ENCODE measurements at places on chromosomes 5 and 9.
A peak's percentile ranks its signal among the peaks of the same experiment; 100 is the strongest.

DNA sequence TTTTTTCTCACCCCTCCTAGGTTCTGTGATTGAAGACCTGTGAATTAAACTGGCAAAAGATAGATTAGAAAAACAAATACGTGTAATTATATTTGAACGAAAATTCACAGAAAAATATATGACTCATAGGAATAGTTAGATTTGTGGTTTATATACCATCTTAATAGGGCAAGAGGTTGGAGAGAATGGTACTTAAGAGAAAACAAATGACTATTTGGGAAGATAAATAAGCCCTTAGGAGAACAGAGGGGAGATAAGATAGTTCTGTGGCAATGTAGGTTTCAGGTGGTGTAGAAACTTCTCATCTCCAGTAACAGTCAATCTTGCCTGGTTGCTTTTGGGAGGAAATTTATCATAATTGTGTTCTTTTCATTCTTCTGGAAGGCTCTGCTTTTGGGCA, 122.0 kb downstream of the PRDM9 start:
- no peak for DNase-seq

- DNase-seq: no peak
Observed at GRCh38 chr5:55699041-55699688, 13.0 kb downstream of the SLC38A9 start.

- peak; percentile 14 for DNase-seq
Observed at GRCh38 chr5:133709209-133709725, 96.9 kb upstream of the FSTL4 start.

GRCh38 chr5:96176022-96176421, 214.4 kb upstream of the ELL2 start:
- no peak for DNase-seq

GRCh38 chr9:81396528-81396927, 292.8 kb downstream of the TLE1 start:
- no peak for DNase-seq

GRCh38 chr9:37983381-37984067, 79.6 kb upstream of the SLC25A51 start:
- no peak for DNase-seq

DNA sequence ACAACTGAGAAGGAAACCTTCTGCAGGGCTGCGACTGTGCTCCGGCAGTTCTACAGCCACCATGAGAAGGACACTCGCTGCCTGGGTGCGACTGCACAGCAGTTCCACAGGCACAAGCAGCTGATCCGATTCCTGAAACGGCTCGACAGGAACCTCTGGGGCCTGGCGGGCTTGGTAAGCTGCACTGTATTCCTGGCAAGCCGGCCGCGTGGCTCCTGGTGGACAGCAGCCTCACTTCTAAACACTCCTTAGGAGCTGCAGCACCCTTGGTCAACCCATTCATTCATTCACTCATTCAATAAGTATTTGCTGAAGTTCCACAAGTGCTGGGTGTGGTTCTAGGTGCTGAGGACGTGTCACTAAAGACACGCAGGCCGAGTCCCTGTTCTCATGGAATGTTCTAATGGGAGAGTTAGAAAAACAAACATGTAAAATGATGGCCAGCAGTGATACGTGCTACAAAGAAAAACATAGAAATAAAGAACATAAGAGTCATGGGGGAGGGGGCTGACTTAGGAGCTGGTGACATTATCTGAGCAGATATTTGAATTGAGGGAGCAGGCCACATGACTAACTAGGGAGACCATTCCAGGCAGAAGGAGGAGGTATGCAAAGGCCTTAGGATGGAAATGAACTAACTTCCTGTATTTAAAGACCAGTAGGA, 6.1 kb downstream of the IL4 start:
- DNase-seq: no peak

GRCh38 chr5:3740546-3741373, 145.1 kb downstream of the IRX1 start:
- DNase-seq: no peak

DNA sequence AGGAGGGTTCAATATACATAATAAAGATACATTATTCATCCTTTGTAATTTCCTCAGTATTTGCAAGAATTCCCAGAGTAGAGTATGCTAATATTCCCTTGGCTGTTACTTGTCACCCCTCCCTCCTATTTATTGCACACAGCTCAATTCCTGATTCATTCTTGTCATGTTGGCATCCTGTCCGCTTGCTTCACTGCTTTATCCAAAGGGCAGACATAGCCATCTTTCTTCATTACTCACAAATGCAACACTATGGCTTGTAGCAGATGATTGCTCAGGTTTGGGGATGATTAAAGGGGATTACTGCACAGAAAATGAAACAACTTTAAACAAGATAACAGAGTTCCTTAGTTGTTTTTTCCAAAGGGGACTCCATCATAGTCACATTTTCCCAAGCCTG, 1.2 kb upstream of the IL33 start:
- DNase-seq: no peak

GRCh38 chr5:139797856-139798510, 2.4 kb downstream of the PSD2 start:
- DNase-seq: no peak

- DNase-seq: no peak
Observed at GRCh38 chr5:37722236-37723161, 117.3 kb downstream of the GDNF start.

GRCh38 chr9:98930792-98931191, 12.9 kb upstream of the COL15A1 start:
- no peak for DNase-seq

DNA sequence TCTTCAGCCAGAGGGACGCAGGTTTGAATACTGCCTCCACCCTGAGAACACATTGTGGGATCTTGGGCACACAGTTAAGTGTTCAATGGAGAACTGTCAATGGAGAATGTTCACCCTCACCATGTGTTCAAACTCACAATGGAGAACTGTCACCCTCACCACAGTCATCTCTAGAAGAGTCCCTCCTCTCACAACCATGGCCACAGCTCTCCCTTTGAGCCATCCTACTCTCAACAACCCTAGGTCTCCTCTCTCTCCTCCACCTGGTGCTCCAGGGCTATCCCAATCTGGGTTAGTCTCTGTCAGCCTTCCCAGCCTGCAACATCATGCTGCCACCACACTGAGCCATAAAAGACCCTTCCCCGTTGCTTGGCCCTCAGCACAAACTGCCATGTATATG, 36.3 kb upstream of the HAND1 start:
- DNase-seq: no peak

DNA sequence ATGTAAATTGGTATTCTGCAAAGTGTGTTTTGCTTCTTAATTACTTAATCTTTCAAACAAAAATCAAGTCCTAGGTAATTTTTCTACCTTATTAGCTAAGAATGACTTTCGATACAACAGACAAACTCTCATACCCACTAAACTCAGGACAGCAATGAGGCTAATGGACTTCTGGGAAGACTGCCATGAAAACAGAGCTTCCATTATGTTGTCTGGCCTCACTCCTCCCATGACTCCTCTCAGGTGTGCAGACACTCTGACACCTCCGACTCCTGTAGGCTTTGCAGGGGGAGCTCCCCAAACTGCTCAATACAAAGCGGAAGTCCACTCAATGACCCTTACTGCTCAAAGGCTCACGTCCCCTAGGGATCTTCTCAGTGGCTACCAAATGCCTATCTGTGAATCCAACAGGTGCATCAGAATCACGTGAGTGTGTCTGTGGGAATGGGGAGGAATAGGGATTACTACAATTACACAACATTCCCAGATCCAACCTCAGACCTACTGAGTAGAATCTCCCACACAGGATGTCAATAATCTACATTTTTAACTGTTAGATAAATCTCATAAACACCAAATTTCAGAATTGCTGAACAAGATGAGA, 289.9 kb downstream of the RAB3C start:
- no peak for DNase-seq

- DNase-seq: peak; percentile 71
Observed at GRCh38 chr5:36305571-36306326, 4.0 kb upstream of the RANBP3L start.

GRCh38 chr9:128082151-128082550, 14.1 kb downstream of the SLC25A25 start:
- DNase-seq: no peak

GRCh38 chr5:14397717-14398116, 183.9 kb upstream of the OTULINL start:
- DNase-seq: no peak

DNA sequence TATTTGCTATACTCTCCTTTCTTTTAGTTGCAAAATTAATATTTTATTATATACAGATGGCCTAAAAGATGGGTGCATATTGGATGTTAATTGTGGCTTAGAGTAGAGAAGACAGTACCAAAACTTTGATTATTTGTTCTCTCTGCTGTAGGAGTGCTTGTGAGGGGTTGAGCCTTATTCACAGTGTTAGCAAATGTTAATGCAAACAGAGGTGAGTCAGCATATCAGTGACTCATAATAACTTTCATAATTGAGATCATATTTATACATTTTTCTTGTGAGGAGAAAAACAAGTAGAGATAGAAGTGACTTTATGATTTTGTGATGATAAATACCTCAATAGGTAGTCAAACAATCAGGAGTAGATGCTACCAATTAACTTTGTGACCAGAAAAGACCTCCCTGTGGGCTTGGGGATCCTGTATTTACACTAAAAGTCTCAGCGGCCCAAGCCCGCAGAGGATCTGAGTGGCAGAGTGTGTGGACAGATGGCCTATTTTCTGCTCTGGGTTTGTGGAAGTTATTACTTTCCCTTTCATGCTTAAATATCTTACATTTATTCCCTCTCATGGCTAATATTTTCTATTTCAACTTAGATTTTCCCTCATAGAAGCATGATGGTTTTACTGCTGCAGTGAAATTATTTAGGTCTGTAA, 226.5 kb downstream of the TAF11L14 start:
- DNase-seq: no peak

DNA sequence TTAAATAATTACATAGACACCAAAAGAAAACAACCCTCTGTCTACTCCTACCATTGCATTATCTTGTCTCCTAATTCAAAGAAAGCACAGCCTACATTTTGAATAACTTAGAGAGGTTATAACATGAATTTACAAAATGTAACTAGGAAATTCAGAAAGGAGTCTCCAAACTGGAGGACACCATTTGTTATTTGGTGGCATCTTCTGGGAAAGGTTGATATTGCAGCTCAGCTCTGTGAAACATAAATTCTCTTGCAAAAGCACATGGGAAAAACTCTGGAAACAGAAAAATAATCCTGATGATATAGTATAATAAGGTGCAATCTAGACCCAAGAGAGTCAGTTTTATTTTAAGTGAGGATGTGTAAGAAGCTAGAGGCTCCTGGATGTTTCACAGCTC, 215.3 kb downstream of the MLLT3 start:
- DNase-seq: no peak

DNA sequence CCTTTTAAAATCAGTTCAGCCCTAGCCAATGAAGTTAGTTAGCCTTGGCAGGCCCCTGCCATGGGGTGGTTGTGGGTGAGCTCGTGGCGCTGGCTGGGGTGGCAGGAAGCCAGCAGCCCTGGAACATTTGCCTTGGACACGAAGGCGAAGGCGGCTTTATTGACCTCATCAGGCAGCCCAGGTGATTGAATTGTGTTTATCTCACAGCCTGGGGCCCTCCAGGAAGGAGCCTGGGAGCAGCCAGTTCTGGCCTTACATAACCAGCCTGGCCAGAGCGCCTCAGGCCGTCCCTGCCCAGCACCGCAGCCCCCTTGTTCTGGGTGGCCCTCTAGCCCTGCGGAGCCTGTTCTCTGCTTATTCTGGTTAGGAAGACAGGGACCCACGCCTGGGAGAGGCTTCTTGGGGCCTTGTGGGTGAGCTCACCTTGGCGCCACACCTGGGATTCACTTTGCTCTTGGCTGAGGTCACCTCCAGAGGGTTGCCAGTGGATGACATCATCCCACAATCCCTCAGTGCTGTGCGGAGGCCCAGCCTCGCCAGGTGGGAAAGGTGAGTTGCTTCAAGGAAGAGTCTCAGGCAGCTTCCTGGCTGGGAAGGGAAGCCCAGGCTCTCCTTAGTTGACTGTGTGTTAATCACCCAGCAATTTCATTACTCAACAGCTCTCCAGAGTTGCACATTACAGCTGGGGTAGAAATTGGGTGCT, 54.4 kb upstream of the RPL26L1 start:
- DNase-seq: peak; percentile 44

DNA sequence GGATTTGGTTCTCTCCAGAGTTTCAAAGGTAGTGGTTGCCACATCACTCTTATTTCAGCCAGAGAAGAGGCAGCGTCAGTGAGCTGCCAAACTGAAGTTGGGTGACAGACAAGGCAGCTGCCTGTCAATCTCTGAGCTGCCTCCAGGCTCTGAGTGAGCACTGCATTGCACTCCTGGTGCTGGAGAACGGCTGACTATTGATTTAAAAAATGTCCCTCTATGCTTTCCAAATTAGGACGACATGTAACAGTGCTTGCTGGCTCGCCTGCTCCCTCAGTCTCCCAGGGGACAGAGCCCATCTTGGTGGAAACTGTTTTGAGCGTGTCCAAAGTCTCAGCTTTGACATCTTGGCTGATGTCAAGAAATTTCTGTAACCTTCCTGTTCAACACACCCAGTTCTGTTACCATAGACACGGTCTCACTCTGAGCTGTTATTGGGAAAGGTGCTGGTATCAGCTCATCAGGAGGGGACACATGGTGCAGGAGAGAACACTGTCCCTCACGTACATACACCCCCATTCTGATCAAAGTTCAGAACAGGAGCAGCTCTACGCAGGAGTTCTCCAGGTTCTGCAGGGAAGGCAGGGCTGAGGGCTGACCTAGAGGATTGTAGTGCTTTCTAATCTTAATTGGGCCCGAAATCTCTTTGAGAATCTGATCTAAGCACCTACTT, 15.7 kb downstream of the PCDH12 start:
- no peak for DNase-seq

DNA sequence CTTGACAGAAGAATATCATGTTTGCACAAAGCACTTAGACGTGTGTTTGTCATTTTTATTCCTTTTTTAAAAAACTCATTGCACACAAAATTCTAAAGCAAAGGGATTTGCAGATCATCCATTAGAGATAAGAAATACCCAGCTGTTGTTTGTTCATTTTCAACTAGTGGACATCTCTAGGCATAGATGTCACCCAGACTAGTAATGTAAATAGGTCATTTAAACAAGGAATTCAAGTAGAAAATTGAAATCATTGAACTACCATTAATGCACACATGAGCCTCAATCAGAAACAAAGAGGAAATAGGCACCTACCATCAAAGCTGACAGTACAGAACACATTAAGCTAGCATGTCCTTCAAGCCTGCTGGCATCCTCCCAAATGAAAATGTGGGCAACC, 107.3 kb downstream of the OR2K2 start:
- DNase-seq: no peak

GRCh38 chr5:80894083-80894482, 66.1 kb upstream of the RASGRF2 start:
- DNase-seq: no peak

GRCh38 chr5:144406442-144406841, 235.8 kb downstream of the KCTD16 start:
- no peak for DNase-seq

GRCh38 chr5:62575489-62575888, 3.1 kb upstream of the LRRC70 start:
- DNase-seq: no peak

GRCh38 chr5:52073993-52074689, 690.9 kb downstream of the ISL1 start:
- DNase-seq: no peak

- no peak for DNase-seq
Observed at GRCh38 chr9:6197330-6197729, 18.3 kb upstream of the IL33 start.

- DNase-seq: no peak
Observed at GRCh38 chr9:117783828-117784227, 79.6 kb downstream of the TLR4 start.

All from midbrain (tissue), 1 donor.